Activated B cell treated with CpG ODN at 0.5 μM for 24 hours (primary cell): ENCODE measurements at places on chromosomes 2 and 18. TPM values are rescaled to one million over a fixed set of nuclear protein-coding genes. Genes with fewer than 3 reads are reported as not detected.

DNA sequence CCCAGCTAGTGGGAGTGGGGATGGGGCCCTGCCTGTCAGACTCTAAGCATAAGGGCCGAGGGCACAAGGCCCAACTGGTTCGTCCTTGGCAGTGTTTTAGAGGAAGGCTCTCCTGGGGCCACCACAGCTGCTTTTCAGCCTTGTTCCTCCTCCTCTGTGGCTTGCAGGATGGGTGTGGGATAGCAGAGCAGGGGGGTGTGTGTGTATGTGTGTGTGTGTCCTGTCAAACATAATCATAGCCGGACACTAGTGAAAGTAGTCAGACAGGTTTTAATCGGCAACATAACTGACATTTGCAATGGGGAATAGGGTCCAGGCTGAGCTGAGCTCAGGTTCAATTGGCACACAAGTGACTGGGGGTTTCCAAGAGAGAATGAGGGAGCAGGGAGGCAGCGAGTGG is 114.2 kb downstream of the SEPTIN10 start:
- H3K4me1 ChIP-seq = no peaks in the 10 kb centered on the region
- no peak overlapping the region for H3K4me3 ChIP-seq
- no peak overlapping the region for H3K27ac ChIP-seq
- H3K36me3 ChIP-seq = no peaks in the 10 kb centered on the region
- no peak for DNase-seq

GRCh38 chr2:197130318-197130717 is 180.3 kb downstream of the ANKRD44 start:
- peaks cover 57% of the 10 kb centered on the region for H3K36me3 ChIP-seq
- peaks cover 71% of the 10 kb centered on the region for H3K4me1 ChIP-seq
- H3K27ac ChIP-seq = peak overlapping the region; percentile 98

DNA sequence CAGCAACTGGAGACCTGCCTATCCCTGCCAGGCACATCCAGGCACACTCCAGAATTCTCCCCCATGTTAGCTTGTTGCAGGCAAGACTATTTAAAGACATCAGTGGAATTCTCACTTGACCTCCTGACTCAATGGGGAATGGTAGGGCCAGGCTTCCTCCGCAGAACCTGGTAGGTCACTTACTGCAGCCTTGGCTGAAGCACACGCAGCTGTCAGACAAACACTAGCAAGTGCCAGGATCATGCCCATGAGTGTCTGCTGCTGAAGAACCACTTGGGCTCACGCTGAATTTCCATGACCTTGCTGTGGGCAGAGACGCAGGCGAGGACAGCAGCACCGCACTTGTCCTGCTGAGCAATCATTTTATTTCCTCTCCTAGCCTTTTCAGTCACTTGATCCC is 3.2 kb downstream of the LRRC30 start:
- no peak overlapping the region for H3K27ac ChIP-seq
- H3K4me1 ChIP-seq = no peaks in the 10 kb centered on the region
- no peaks in the 10 kb centered on the region for H3K27me3 ChIP-seq
- no peaks in the 10 kb centered on the region for H3K36me3 ChIP-seq
- H3K4me3 ChIP-seq = no peak overlapping the region

GRCh38 chr2:221671515-221671914 is 99.4 kb upstream of the EPHA4 start:
- no peak overlapping the region for H3K4me3 ChIP-seq
- no peaks in the 10 kb centered on the region for H3K4me1 ChIP-seq
- no peak for DNase-seq

DNA sequence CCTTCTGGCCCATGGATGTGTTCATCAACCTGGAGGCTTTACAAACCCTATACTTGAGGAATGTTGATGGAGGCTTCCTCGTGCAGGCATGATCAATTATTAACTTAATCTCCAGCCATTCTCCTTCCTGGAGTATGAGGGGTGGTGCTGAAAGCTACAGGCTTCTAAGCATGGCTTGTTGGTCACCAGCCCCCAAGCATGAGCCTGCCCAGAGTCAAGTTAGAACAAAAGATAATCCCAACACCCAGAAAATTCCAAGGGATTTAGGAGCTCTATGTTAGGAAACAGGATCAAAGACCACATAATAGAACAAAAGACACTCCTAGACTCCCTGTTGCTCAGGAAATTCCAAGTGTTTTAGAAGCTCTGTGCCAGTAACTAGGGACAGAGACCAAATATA is 63.1 kb downstream of the FAM171B start:
- H3K27ac ChIP-seq = no peak overlapping the region
- no peaks in the 10 kb centered on the region for H3K36me3 ChIP-seq
- no peaks in the 10 kb centered on the region for H3K4me1 ChIP-seq
- DNase-seq = no peak

DNA sequence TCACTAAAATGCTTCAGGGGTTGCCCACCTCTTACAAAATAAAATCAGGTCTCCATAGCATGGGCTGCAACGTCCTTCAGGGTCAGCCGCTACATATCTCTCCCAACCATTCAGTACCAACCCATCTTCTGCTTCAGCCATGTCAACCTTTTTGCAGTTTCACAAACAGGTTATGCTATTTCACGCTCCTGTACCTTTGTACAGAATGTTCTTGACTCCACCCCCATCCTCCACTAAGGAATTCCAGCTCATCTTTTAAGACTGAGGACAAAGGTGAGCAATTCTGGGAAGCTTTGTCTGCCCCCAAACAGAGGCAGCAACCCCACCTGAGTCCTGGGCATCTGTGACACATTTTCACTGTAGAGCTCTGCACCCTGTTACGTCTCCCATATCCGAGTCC is 8.8 kb upstream of the EVA1A start:
- H3K27me3 ChIP-seq = peaks cover 31% of the 10 kb centered on the region
- H3K4me3 ChIP-seq = no peak overlapping the region
- no peaks in the 10 kb centered on the region for H3K36me3 ChIP-seq
- H3K4me1 ChIP-seq = no peaks in the 10 kb centered on the region

GRCh38 chr2:138713504-138713903 is 66.7 kb downstream of the NXPH2 start:
- DNase-seq = no peak
- no peaks in the 10 kb centered on the region for H3K36me3 ChIP-seq
- H3K27ac ChIP-seq = no peak overlapping the region
- no peak overlapping the region for H3K4me3 ChIP-seq

Gene HOXD1
- total RNA-seq = not detected in 2 replicates

Gene PTPRN
- total RNA-seq = not detected in 2 replicates

Gene DIPK1C
- total RNA-seq = not detected in 2 replicates
